Urinary bladder (tissue), 4 donors: ENCODE measurements at places on chromosomes 7 and 10. TPM values are rescaled to one million over a fixed set of nuclear protein-coding genes. Genes with fewer than 3 reads are reported as not detected.

The AGAP5 gene
- total RNA-seq, result 8.0 TPM

The SH2B2 gene
- 1.8 TPM for total RNA-seq

The KDM7A gene
- 13.9 TPM for total RNA-seq

The GDI2 gene
- 385 TPM for total RNA-seq

The GNAT3 gene
- not detected for total RNA-seq

The SLC18A2 gene
- 12.6 TPM for total RNA-seq

GRCh38 chr7:24175603-24176002 is 108.4 kb upstream of the NPY start:
- DNase-seq, result no peak

DNA sequence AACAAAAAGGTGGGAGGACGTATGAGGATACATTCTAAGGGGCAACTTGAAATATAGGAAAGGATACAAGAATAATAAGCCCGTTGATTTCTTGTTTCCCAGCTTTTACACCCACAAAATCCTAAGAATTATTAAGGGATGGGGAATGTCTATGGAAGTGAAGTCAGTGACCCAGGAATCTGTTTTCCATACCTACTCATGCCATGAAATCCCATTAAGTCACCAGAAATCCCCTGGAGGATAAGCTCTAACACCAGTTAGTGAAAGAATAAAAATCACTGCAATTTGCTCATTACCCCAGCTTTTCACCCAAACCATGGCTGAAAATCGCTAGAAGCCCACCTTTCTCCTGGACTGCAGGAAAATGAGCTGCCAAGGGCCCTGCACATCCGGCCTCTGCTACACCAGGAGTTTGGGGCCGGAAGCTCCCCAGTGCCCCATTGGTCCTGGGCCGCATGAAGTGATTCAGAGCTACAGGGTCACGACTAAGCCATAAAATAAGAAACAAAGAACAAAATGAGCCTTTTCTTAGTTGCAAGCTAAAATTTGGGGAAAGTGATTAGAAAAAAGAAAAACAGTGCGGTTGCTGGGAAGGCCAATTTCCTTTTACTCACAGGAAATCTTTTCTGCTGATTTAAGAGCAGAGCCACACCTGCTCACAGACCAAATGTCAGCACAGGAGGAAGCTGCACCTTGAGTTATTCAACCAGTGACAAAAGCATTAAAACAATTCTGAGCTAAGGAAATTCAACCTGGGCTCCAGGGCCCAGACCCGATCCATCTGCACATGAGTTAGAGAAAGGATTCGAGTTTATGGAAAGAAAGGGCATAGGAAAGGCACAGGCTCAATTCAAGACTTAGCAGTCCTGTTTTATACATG is 40.3 kb downstream of the HIPK2 start:
- DNase-seq, result no peak

GRCh38 chr10:84333864-84334451 is 5.6 kb downstream of the CCSER2 start:
- no peak for DNase-seq

- no peak for DNase-seq
Measured at GRCh38 chr7:81244224-81244623, 325.4 kb upstream of the SEMA3C start.

GRCh38 chr7:117084286-117084685 is 131.0 kb downstream of the ST7 start:
- DNase-seq, result no peak

DNA sequence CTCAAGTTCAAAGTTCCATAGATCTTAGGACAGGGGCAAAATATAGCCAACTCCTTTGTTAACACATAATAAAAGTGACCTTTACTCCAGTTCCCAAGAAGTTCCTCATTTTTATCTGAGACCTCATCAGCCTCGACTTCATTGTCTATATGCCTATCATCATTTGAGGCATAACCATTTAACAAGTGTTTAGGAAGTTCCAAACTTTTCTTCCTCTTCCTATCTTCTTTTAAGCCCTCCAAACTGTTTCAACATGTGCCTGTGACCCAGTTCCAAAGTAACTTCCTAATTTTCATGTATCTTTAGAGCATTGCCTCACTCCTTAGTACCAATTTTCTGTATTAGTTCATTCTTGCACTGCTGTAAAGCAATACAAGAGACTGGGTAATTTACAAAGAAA is 569.1 kb downstream of the ANKRD7 start:
- no peak for DNase-seq

DNA sequence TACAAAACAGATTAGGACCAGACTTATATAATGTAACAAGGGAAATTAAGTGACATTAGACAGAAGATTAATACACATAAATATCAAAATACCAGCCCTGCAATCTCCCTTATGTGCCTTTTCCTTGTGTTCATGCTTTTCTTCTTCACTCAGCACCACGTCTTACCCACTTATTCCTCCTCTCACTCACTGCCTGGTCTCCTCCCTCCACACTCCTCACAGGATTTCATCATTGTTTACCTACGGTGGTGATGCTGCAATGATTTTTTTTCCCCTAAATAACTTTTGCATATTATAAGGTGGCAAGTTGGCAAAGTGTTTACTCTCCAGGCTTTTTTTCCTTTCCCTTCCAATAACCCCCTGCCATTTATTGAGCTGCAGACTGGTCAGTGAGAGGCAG is 203.2 kb downstream of the PCLO start:
- DNase-seq, result no peak

DNA sequence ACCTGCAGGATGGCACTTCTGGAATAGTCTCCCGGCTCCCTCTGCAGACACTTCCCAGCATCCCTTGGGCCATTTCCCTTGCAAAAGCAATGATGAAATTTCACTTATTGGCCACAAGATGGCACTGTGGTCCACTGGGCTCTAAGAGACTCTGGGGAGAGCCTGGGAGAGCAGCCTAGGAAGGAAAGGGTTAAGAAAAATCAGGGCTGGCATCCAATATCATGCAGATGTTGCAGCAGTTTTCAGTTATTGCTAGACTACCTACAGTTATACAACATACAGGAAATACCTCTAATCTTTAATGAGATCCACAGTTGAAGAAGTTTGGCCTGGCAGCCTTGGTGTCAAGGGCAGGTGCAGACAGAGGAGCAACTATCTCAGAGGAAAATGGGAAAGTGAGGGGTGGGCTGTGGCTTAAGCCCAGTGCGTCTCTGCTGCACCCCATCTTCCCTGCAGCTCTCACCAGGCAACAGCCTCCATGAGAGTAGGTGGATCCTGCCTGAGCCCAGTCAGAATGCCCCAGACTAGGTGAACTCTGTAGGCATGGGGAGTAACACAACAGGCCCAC is 100.2 kb upstream of the PRSS58 start:
- DNase-seq, result no peak

DNA sequence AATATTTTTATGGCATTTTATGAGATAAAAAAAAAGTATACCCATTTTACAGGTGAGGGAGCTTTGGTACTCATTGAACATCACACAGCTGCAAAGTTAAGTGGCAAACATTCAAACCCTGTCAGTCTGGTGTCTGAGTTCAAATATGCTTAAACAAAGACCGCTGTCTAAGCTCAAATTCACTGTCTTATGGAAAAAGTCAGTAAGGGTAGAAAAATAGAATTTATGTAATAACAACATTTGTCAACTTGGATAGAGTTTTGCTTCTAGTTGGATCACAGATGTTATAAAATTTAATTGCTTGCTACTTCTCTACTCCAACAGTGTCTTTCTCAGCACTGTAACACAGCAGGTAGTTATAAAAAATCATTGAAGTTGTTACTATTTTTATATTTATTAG is 161.7 kb upstream of the CSTF2T start:
- DNase-seq, result no peak
